RWPE2 (cell line): ENCODE measurements at places on chromosomes 5 and 9.

GRCh38 chr5:124663101-124663506, 83.3 kb downstream of the ZNF608 start:
- DNase-seq = no peak

DNA sequence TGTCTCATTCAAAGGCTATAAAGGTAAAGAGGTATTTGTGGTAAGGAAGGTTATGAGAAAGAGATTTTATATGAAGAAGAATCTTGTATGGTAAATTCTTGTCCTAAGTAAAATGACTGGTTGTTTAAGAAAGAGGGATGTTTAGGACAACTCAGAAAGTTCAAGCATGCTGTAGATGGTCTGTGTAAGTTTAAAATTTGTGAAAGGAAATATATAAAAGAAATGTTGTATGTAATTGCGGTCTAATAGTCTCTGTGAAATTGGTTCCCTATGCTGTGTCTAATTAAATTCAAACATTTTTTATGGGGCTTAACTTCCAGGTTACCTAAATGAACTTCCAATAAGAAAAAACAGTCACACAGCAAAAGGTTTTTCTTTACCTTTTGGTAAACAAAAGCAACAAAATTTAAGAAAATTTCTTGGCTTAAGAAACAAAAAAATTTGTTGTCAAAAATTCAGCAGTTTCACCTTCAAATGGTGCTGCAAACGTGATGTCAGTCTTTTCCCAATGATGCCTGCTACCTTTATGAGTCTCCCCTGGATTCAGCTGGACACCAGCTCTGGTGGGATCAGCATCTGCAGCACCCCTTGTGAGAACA, 83.0 kb upstream of the FCN1 start:
- DNase-seq = no peak

- peak; percentile 47 for DNase-seq
Observed at GRCh38 chr9:136081113-136081825, 13.8 kb downstream of the NACC2 start.

DNA sequence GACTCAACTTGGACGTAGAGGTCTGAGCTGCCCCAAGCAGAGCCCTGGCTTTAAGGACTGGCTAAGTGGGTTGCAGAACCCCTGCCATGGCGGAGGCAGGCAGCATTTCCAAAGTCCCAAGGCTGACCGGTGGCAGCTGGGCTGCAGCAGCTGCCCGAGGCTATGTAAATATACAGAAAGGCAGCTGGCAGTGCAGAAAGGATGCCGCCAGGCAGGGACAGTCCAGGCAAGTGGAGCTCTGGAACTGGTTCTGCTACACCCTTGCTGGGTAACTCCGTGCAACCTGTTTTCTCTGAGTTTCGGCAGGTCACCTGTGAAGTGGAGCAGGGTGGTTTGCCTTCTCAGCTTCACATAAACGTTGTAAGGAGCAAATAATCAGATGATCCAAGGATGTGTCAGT, 46.0 kb downstream of the SHB start:
- no peak for DNase-seq
